ENCODE measurements at places on chromosomes 13 and 19. TPM values are rescaled to one million over a fixed set of nuclear protein-coding genes. Genes with fewer than 3 reads are reported as not detected.

TBC1D17 gene
- 7.1 TPM for total RNA-seq

ZNF599 gene
- total RNA-seq = 4.5 TPM

PSG6 gene
- not detected for total RNA-seq

UGGT2 gene
- total RNA-seq = 45.2 TPM

KIR3DL2 gene
- total RNA-seq = not detected

KLK12 gene
- total RNA-seq = not detected

ZNF154 gene
- total RNA-seq = 6.0 TPM

ZNF729 gene
- total RNA-seq = not detected

ZNF611 gene
- total RNA-seq = 8.7 TPM

IGFL3 gene
- not detected for total RNA-seq

ZFP14 gene
- 2.2 TPM for total RNA-seq

LIPE gene
- 9.1 TPM for total RNA-seq

PSG3 gene
- not detected for total RNA-seq

PINLYP gene
- 2.3 TPM for total RNA-seq

WASF3 gene
- total RNA-seq = 16.2 TPM

ZNF253 gene
- 1.7 TPM for total RNA-seq

OVOL3 gene
- total RNA-seq = not detected

OR10H1 gene
- not detected for total RNA-seq

ELL gene
- total RNA-seq = 15.3 TPM

C19orf38 gene
- total RNA-seq = not detected

FAM174C gene
- total RNA-seq = 26.0 TPM

TMC4 gene
- 0.86 TPM for total RNA-seq

SCN1B gene
- 13.8 TPM for total RNA-seq

ZNF135 gene
- 0.46 TPM for total RNA-seq

SLC8A2 gene
- not detected for total RNA-seq

GAPDHS gene
- total RNA-seq = not detected

PPM1N gene
- 0.92 TPM for total RNA-seq

ETFB gene
- 66.1 TPM for total RNA-seq

CACNG8 gene
- 0.42 TPM for total RNA-seq

HCST gene
- total RNA-seq = not detected
